ENCODE measurements at places on chromosomes 7 and 10.

DNA sequence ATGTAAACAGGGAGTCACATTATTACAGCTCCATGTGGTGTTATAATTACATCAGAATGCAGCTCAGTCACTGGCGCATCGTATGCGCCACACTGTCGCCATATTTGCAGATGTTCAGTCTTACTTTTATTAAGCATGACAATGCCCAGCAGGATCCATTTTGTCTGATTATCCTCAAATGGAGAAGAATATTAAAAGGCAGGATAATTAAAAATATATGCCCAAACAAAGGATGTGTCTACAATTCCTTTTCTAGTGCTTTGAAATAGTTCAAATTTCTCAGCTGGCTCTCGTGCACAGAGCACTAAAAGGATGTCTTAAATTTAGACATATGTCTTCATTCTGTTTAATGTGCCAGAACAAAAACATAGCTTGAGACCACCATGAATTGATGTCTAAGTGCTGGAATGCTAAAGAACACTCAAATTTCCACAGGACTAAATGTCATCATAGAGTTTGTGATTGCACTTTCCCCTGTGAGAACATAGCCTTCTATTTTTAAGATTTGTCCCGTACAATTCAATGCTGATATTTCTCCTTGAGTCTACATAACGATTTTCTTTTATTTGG, 168.0 kb downstream of the DKK1 start:
- DNase-seq: no peak

DNA sequence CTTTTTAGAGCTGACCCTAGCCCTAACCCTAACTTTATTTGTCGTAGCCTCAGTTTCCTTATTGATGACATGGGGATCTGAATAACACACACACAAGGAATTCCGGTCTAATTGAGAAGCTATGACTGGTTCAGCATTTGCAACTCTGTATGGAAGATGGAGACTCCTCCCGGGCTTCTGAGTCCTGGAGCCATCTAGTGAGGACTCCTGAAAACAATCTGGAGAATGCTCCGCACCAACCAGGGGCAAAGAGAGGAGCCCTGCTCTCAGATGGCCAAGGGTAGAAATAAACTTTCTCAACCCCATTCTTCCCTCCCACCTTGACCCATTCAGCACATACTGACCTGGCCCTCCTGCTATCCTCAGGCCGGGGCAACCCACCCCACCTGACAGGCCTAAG, 26.4 kb downstream of the MBL2 start:
- DNase-seq: no peak

- DNase-seq: no peak
Observed at GRCh38 chr10:49649294-49649693, 30.2 kb upstream of the C10orf53 start.

DNA sequence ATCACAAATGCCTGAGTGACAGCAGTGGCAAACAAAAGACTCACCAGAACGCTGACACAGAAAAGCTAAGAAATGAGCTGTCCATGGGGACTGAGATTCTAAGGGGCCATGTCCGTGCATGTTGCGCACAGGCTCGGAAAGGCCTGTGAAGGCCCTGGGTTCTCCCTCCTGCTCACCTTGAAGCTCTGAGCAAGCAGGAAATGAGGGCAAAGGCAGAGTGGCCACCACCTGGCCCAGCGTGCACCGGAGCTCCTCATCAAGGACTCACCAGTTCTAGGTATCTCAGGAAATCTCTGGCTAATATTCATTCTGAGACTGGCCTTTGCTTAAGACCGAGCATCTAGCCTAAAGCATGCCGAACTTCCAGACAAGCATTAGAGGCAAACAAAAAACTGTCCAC, 52.7 kb downstream of the MAD1L1 start:
- DNase-seq: no peak

DNA sequence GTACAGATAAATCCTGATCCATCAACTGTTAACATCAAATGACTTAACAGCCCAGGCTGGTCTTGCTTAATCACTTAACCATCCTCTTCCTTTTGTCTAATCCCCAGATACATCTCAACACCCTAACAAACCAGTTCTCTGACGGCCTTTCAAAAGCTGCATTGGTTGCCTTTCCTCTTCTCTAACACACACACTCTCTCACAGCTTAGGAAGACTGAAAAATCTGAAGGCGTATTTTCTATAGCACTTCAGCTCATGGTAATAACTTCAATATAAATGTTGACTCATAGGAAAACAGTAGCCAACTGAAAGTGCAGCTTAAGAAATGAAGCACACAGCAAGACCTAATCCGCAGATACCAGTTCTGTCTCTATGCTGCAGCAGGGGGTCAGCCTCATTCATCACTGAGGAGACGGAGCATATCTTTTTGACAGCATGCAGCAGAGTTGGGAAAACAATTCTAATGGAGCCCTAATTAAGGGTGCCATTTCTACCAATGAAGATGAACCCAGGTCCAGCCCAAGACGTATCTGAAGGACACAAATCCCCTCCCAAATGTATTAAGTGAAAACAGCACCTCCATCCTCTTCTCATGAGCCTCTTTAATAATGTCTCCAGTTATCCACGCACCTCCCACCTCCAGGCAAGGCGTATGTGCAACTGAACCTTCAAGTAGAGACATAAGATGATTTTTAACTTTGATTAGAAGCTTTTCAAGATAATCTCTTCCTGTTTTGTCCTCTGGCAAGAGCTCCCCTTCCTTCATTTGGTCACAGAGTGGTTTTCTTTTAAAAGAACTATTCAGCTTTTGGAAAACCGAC, 211.7 kb upstream of the NFE2L3 start:
- DNase-seq: no peak

GRCh38 chr10:88661577-88661976, 2.7 kb upstream of the LIPF start:
- DNase-seq: no peak

- no peak for DNase-seq
Observed at GRCh38 chr10:63137306-63137705, 4.2 kb downstream of the NRBF2 start.

- DNase-seq: no peak
Observed at GRCh38 chr7:41916450-41916927, 213.6 kb upstream of the INHBA start.

DNA sequence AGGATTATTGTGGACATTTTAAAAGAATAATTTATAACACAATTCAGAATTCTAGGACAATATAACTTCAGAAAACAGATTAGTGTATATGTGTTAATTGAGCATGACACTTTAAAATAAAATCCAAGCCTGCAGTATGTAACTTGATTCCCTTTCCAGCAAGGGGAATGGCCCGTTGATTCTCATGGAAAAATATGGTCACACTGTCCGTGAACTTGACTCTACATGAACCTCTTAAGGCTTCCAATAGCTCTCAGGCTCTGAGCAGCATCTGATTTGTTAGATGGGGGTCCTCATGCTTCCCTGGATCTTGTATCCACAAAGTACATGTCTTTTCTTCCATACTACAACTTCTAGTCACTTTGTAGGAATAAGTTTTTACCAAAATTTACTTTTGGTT, 85.5 kb upstream of the AKR1E2 start:
- no peak for DNase-seq

GRCh38 chr7:95391761-95392160, 4.4 kb downstream of the PON3 start:
- DNase-seq: no peak

DNA sequence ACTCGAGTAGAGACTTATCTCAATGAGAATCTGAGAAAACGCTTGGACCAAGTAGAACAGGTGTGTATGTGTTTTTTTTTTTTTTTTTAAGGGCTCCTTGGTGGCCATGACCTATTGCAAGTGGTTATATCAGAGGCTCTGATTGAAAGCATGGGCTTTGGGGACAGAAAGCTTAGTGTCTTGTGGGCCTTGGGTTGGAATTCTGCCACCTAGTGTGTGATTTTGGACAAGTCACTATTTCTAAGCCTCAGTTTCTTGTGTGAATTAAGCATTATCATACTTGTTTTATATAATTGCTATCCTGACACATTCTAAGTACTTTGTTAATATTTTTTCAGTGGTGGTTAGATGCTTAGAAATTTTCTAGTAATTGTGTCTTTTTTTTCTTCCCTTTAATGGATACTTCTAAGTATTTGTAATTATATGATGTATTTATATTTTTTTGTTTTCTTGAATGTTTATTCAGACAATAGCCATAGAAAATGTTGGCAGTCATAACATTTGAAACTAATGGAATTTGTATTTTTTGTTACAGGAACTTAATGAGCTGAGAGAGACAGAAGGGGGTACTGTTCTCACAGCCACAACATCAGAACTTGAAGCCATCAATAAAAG, 33.1 kb downstream of the SMC3 start:
- DNase-seq: no peak

GRCh38 chr7:78788464-78788863, 665.0 kb downstream of the MAGI2 start:
- no peak for DNase-seq

- DNase-seq: no peak
Observed at GRCh38 chr7:86598721-86599120, 45.0 kb upstream of the GRM3 start.

DNA sequence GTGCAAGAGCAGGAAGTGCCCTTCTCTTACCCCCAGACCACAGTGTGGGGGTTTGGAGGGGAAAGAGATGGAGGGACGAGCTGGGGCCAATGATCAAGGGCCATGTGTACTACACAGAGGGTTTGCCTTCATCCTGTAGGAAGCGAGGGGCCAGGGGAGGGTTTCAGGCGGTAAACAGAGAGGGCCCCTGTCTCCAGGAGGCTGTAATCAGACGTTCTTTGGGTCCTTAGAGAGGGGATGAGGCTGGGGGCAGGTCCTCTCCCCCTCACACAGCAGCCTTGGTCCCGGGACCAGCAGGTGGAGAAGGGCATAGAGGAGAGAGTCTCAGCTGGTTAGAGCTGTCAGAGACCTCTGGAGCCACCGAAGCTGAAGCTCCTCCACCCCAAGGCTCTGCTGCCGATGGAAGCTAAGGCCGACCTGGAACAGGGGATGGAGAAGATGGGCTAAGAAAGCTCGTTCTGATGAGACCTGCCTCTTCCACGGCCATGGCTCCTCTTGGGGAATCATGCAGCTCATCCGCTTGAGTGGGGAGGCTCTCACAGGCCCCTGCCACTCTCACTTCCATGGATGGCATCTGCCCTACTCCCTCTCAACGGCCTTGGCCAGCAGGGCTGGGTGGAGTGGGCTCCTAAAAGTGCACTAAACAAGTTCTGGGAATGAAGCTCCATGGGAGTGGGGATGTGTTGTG, 3.5 kb downstream of the LOXL4 start:
- DNase-seq: no peak

DNA sequence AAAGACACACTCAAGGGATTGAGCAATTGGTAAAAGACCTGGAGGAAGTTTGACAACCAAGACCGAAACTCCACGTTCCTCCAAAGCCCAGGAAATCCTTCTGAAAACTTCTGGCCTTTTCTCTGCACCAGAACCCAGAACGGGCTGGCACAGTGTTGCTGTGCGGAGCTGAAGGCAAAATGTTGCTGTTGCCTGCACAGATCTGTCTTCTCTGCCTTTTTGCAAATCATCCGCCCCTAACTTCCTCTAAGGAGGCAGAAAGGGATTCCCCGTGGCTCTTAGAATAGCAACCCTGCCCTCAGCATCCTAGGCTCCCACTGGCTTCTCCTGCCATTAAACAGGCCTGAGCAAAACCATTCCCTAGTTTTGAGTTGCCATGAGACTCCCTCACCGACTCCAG, 44.9 kb downstream of the FIGNL1 start:
- DNase-seq: no peak

- DNase-seq: no peak
Observed at GRCh38 chr10:5779730-5780129, 33.5 kb downstream of the GDI2 start.

DNA sequence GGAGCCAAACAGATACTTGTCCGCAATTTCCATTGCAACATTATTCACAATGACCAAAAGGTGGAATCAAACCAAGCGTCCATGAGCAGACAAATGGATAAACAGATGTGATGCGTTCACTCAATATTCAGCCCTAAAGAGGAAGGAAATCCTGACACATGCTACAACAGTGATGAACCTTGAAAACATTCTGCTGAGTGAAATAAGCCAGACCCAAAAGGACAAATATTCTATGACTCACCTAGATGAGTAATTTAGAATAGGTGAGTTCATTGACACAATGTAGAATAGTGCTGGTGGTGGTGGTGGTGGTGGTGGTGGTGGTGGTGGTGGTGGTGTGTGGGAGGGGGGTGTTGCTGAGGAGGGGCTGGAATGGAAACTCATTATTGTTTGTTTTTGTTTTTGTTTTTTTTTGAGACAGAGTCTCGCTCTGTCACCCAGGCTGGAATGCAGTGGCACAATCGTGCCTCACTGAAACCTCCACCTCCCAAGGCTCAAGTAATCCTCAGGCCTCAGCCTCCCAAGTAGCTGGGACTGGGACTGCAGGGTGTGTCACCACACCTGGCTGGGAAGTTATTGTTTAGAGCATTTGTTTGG, 28.6 kb downstream of the SMKR1 start:
- DNase-seq: no peak

- DNase-seq: no peak
Observed at GRCh38 chr7:33243319-33243881, 114.0 kb downstream of the BBS9 start.

DNA sequence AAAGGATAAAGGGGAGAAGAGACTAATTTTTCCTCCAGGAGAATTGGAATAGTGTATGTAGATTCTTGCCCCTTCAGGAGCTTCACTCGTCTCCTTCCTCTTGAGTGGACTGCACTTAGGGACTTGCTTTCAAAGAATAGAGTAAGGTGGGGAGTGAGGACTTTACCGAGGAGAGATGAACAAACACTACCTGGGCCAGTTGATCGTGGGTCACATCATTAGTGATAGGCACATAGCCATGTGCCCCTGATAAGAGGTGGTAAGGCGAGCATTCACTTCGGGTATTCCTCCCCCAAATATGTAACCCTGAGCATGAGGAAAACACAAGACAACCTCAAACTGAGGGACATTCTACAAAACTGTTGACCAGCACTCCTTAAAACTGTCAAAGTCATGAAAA, 14.6 kb upstream of the KIFBP start:
- DNase-seq: no peak

- no peak for DNase-seq
Observed at GRCh38 chr7:70762696-70763095, 369.2 kb upstream of the GALNT17 start.

DNA sequence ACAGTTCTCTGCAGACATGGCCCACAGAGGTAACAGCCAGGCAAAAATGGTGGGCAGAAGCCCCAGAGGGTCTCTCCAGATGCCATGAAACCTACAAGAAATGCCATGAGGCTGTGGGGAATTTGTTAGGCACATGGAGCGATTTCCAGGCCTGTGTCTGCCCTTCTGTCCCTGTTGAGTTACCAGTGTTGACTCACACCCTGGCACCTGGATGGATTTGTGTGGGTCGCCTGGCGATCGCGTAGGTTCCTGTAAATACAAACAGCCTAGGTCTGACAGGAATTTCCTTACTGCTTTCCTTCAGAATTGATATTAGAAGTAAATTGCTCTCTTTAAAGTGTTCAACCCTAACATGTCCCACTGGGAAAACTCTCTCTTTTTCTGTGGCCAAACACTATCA, 164.9 kb upstream of the EEPD1 start:
- DNase-seq: no peak

DNA sequence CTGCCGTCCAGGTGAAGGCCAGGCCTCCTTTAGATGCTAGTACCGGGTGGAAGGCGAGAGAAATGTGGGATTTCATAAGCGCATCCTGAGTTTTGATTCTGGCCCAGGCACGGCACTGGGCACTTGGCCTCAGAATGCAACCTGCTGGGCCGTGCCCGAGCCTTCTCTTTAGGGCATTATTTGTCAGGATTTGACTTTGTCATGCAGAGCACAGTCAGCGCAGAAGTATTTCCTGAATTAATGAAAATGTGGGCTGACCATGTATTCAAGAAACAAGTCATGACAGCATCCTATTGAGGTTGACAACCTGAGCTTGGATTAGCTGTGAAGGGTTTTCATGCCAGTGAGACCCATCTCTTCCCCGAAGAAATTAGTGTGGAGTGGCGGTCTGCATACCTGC, 34.4 kb downstream of the RCC1L start:
- no peak for DNase-seq

GRCh38 chr7:28558236-28558635, 145.9 kb downstream of the CREB5 start:
- DNase-seq: no peak
